Effector CD8-positive, alpha-beta T cell (primary cell): ENCODE measurements at places on chromosomes 3 and 15.

GRCh38 chr3:59526999-59527398 is 477.2 kb upstream of the CFAP20DC start:
- DNase-seq: no peak

DNA sequence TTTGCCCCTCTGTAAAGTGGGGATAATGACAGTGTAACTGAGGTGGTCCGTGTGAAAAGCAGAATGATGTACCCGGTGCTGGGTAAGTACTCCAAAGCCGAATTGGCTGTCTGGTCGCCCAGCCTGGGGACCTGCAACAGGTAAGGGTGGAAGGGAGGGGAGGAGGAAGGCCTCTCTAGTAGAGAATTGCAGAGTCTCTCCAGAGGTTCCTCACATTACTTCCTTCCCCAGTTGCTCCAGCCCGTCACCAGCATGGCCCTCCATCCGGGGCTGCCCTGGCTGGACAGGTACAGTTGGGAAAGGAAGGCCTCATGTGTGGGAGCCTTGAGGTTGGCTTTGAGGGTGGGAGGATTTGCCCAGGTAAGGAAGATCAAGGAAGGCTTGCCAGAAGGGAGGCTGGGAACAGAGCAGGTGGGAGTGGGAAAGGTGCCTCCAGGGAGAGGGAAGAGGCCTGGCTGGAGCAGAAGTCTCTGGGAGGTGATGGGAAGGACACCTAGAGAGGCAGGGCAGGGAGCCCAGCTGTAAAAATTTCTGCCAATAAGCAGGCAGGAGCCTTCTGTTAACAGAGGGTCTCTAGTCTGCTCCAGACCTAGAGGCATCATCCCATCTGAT is 1.7 kb upstream of the PSTPIP1 start:
- no peak for DNase-seq

- no peak for DNase-seq
Observed at GRCh38 chr3:42960786-42961185, 18.3 kb upstream of the GASK1A start.

DNA sequence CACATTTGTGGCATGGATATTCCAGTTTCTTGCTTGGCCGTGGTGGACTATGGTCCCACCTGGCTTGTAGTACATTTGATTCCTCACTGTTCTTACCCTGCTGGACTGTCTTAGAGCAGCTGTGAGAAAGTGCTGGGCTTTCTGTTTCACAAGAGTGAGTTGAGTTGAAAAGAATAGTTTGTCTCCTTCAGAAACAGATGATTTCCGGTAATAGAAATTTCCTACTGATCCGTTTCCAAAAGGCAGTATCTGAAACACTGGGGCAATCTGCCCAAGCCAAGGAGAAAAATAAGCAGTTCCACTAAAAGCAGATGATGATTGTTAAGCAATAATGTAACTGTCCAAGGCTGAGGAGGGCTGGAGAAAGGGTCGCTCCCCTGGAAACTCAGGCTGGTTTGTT is 96.0 kb downstream of the SUCLG2 start:
- DNase-seq: no peak

- no peak for DNase-seq
Observed at GRCh38 chr3:118587847-118588246, 446.8 kb downstream of the IGSF11 start.

GRCh38 chr3:86923071-86923491 is 67.9 kb downstream of the VGLL3 start:
- DNase-seq: no peak

- DNase-seq: no peak
Observed at GRCh38 chr3:143581972-143582722, 266.1 kb downstream of the SLC9A9 start.

- no peak for DNase-seq
Observed at GRCh38 chr15:58420579-58421043, 11.2 kb upstream of the LIPC start.

DNA sequence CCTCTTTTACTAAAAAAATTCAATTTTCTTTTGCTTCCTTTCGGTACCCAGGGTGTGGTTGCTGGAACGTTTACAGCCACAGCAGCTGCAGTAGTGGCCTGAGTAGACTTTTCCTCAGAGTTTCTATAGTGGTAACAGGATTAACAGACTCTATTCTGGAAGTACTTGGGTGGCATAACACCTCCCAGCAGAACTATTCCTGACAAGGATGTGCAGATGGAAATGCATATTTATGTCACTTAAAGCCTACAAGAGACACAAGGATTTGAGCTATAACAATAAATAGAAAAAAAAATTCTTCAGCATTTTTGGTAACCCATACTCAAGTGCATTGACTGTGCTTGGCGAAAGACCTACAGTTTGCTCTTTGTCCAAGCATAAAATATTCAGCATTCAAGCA is 94.0 kb downstream of the MDFIC2 start:
- DNase-seq: no peak

DNA sequence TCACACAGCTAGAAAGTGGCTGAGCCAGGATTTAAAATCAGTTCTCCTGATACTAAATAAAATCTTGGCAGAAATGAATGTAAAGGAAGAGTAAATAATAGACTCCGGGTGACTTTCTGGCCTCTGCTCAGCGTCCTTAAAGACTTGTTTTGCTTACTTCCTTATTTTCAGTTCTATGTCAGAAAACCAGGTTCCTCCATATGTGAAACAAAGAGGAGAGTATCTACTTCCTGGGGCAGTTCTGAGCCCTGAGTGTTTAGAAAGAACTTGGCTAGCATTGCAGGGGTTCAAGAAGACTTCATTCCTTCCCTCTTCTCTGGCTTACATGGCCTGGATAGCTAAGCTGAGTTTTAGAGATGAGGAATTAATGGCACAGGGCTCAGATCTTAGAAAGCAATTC is 222.8 kb upstream of the TLE3 start:
- DNase-seq: no peak

- DNase-seq: no peak
Observed at GRCh38 chr3:134306320-134306719, 55.7 kb upstream of the RYK start.

DNA sequence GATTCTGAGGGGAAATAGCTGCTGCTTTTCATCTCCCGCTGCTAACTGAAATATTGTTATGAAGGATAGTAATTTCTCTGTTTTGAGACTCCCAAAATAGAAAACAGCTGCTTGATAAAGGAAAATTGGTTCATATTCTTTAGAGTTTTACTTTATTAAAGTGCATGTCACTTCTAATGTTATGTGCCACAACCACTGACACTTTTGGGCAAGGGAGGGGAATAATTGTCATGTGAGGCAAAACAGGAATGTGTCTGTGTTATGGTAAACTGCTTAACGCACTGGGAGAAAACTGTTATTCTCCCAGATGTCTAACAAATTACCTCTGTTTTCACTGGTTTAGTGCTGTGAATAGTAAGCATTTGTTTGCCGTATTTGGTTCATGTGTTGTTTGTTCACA is 201.6 kb downstream of the PDZRN3 start:
- DNase-seq: no peak

GRCh38 chr3:179156170-179156569 is 8.0 kb downstream of the PIK3CA start:
- no peak for DNase-seq

- DNase-seq: no peak
Observed at GRCh38 chr3:128145279-128145678, 8.0 kb upstream of the EEFSEC start.

DNA sequence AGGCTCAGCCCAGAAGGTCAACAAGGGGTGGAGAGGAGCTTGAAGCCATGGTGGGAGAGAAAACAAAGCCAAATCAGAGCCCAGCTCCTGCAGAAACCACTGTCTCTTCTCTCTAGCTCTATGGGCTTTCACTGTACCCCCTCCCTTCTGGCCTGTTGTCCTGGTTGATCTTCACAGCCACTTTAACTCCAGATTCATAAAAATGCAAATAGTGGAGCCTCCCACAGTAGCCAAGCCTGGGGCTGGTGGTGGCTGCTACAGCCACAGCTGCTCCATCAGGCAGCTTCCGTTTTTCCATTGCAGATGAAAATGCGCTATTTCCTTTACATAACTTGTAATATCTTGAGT is 20.7 kb upstream of the CAV3 start:
- DNase-seq: no peak

DNA sequence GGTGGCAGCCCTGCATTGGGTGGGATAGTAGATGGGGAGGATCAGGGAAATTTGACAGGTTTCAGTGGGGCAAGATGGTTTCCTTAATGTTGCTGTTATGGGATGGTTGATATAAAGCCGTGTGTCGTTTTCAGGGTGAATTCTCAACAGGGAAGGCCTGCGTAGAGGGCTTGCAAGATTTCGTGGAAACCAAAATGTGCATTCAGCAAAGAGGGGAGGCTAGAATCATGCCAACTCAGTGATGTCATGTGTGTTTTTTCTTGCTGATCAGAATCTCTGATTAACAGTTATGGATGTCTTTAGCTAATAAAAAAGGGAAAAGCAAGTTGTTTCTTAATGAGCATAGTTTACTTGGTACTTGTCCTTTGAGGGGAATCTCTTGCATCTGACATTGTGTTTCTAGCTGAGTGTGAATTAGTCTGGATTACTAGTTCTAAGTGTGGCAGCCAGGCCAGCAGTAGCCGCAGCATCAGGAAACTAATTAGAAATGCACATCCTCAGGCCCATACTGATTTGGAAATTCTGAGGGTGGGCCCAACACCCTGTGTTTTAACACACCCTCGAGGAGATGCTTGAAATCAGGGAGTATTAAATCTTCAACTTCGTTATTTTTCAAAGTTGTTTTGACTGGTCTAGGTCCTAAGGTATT is 24.8 kb downstream of the MRAS start:
- DNase-seq: no peak

- no peak for DNase-seq
Observed at GRCh38 chr3:134464064-134464688, 21.6 kb downstream of the ANAPC13 start.

DNA sequence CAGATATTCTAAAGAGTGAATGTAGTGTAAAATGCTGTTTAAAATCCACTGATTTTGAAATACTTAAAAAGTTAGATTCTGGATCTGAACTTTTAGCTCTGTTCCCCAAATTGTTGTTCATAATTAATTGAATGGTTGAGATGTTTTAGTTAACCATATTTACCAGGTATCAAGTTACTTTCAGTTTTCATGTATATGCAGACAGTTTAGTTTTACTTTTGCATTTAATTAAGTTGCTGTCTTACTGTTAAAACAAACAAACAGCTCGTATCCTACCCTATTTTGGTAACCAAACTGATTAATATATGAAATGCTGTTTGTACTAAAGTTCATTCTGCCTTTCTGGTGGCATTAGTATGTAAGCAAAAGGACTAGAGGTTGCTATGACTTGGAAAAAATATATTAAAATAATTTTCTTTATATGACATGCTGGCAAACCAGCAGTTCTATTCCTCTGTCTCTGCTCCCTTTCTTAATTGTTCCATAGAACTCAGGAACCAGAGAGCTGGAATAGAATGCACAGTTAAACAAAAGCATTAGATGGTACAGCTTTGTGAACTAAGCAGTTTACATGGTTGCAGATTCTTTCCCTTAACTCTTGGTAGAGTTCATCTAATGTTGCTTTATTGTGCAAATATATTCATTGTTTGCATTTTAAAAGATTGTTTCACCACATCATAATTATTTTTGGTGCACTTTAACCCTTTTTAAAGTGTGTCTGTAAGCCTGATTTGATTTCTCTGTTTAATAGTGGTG is 39.5 kb upstream of the SCAANT1 start:
- DNase-seq: no peak

GRCh38 chr3:31979001-31979697 is 1.9 kb downstream of the OSBPL10 start:
- no peak for DNase-seq

DNA sequence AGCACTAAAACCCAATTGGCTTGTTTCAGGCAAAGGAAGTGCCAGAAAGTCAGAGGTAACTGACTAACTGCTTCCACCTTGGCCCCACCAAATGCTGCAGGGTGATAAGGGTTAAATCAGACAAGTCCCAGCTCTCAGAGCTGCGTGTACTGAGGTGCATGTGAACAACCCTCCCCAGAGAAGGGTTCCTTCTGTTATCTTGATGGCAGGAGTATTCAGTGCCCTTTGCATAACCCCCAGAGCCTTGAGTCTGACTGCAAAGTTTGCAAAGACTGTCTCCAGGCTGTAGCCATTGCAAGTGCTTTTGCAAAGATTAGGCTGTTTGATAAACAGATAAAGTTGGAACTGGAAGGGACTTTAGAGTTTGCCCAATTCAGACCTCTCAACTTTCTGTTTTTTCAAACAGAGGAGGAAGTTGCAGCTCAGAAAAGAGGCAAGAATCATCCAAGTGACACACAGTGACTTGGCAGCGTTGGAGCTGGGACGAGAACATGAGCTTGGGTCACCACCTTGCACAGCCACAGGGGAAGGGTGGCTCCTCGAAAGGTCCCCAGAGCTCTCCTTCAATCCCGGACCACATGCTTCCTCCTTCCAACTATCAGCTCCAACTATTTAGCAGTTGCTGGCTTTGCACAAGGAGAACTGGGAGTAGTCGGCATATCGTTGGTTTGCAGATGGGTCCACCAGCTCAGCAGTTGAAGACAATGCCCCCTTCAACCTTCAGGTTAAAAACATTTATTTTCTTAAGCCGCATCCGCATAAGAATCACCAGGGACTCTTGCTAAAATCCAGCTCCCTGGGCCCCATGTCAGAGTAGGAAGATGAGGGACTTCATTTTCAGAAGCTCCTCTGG is 224.8 kb upstream of the HES1 start:
- DNase-seq: no peak

GRCh38 chr3:8579096-8579495 is 65.5 kb downstream of the SSUH2 start:
- no peak for DNase-seq

GRCh38 chr3:71101626-71102025 is 481.9 kb downstream of the FOXP1 start:
- DNase-seq: no peak

- DNase-seq: peak; percentile 47
Observed at GRCh38 chr15:80059786-80060355, 395 bp downstream of the ZFAND6 start.

GRCh38 chr15:45903283-45903682 is 268.5 kb downstream of the SQOR start:
- no peak for DNase-seq

GRCh38 chr15:55245059-55245458 is 44.6 kb downstream of the RAB27A start:
- no peak for DNase-seq

DNA sequence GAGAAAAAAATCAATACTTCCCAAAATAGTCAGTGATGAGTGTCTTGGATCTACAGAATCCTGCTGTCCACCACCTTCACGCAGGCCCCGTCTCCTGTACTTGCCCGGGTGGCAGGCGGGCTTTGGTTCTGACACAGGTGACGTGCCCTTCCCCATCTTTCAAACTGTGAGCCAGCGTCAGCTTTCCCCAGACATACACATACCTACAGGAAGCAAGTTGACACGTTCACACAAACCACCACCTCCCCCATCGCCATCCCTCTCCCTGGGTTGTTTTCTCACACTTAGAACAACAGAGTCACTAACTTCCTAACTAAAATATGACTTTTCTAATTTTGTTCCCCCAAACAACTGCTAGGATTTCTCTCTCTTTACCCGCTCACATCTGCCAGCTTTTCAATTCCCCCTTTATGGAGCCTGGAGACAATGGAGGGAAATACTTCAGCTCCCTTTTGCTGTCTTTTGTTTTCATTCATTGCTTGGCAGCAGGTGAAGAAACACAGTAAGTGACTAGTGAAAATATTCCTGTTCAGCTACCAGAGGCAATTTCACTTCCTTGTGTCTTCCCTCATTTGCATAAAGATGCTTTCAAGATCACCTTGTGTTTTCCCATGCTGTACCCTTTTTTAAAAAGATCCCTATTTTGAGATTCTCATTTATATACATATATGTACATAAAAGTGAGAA is 248.3 kb downstream of the SLCO3A1 start:
- no peak for DNase-seq

GRCh38 chr3:28206479-28206878 is 34.9 kb upstream of the CMC1 start:
- no peak for DNase-seq
